Neural crest cell (in vitro differentiated cells): ENCODE measurements at places on chromosomes 4 and X.

DNA sequence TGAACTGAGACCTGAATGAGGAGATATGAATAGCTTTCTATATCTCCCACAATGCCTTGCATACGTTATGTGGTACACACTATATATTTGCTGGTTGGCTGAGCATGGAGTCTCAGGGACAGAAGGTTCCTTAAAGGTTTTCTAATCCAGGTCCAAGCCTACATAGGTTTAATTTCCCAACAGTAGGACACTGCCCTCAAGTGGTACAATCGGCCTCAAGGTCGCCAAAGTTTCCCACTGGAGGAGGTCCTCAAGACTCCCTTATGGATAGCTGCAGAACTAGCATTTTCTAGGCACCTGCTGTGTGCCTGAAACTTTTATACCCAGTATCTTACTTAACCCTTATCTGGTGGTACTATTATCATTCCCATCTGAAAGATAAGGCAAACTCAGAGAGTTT is 21.0 kb upstream of the EFNB1 start:
- no peak overlapping the region for H3K4me3 ChIP-seq
- no peak for DNase-seq
- no peak overlapping the region for H3K27ac ChIP-seq
- H3K27me3 ChIP-seq: no peaks in the 10 kb centered on the region
- H3K4me1 ChIP-seq: peaks cover 3% of the 10 kb centered on the region
- no peaks in the 10 kb centered on the region for H3K36me3 ChIP-seq

DNA sequence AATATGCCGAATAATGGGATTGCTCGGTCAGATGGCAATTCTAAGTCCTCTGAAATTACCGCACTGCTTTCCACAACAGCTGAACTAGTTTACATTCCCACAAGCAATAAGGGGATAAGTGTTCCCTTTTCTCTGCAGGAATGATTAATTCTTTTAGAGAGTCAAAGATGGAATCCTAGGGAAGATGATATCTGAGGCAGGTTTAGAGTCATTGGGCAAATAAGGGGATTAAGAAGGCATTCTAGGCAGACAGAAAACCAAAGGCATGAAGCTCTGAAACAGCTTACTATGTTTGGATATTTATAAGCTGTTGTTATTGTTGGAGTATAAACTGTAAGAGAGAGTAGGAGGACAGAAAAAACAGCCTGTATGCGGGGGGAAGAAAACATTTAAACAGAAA is 85.7 kb downstream of the TET2 start:
- no peaks in the 10 kb centered on the region for H3K4me1 ChIP-seq
- DNase-seq: no peak
- no peak overlapping the region for H3K27ac ChIP-seq
- no peak overlapping the region for H3K4me3 ChIP-seq
- peaks cover 21% of the 10 kb centered on the region for H3K36me3 ChIP-seq

DNA sequence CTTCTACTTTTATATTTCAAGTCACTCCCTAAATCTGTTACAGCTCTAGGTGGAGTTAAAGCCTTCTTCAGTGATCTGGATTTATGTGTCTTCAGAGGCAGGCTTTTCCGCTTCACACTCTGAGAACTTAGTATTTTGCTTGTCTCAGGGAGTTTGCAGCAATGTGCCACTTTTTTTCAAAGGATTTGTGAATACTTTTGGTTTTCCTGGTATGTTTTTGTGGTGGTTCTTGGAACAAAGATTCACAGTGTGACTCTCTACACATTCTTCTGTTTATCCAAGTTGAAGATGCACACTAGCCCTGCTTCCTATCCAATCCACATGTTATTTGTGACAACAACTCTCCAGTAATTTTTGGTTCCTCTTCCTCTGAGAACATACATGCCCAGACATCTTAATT is 1253.7 kb downstream of the TECRL start:
- no peak for DNase-seq
- no peak overlapping the region for H3K4me3 ChIP-seq
- H3K36me3 ChIP-seq: no peaks in the 10 kb centered on the region
- H3K4me1 ChIP-seq: no peaks in the 10 kb centered on the region
- H3K27me3 ChIP-seq: no peaks in the 10 kb centered on the region
- no peak overlapping the region for H3K27ac ChIP-seq

DNA sequence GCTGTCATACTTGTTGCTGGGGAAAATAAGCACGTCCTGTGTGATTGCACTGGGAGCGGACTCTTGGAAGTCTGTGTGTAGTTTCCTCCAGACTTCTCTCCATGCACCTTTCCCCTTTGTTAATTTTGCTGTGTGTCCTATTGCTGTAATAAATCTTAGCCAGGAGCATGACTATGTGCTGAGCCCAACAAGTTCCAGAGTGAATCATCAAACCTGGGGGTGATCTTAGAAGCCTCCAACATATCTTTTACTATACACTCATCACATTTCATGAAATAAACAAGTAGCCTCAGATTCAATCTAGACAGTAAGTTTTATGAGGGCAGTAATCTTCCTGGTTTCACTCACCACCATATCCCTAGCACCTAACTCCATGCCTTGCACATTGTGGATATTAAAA is 43.3 kb upstream of the FGF13 start:
- DNase-seq: no peak
- peaks cover 25% of the 10 kb centered on the region for H3K4me1 ChIP-seq
- no peaks in the 10 kb centered on the region for H3K27me3 ChIP-seq
- H3K27ac ChIP-seq: no peak overlapping the region

- DNase-seq: no peak
- H3K27ac ChIP-seq: no peak overlapping the region
- H3K4me1 ChIP-seq: peaks cover 28% of the 10 kb centered on the region
- no peak overlapping the region for H3K4me3 ChIP-seq
- H3K27me3 ChIP-seq: no peaks in the 10 kb centered on the region
Measured at GRCh38 chrX:130878350-130879341, 24.4 kb downstream of the ENOX2 start.

DNA sequence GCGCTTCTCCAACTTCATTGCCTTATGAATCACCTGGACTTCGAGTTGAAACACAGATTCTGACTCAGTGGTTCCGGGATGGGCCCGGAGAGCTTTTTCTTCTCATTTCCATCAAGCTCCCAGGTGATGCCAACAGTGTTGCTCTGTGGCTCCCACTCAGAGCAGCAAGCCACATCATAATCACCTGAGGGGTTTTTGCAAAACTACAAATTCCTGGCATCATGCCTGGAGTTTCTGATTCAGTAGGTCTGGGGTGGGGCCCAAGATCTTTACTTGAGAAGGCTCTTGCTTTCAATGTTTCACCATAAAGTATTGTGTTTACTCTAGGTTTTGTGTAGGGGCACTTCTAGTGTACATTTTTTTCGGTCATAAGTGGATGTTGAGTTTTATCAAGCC is 7.0 kb downstream of the MTM1 start:
- peaks cover 32% of the 10 kb centered on the region for H3K4me1 ChIP-seq
- no peak overlapping the region for H3K27ac ChIP-seq
- no peaks in the 10 kb centered on the region for H3K27me3 ChIP-seq
- no peak for DNase-seq
- H3K4me3 ChIP-seq: no peak overlapping the region

DNA sequence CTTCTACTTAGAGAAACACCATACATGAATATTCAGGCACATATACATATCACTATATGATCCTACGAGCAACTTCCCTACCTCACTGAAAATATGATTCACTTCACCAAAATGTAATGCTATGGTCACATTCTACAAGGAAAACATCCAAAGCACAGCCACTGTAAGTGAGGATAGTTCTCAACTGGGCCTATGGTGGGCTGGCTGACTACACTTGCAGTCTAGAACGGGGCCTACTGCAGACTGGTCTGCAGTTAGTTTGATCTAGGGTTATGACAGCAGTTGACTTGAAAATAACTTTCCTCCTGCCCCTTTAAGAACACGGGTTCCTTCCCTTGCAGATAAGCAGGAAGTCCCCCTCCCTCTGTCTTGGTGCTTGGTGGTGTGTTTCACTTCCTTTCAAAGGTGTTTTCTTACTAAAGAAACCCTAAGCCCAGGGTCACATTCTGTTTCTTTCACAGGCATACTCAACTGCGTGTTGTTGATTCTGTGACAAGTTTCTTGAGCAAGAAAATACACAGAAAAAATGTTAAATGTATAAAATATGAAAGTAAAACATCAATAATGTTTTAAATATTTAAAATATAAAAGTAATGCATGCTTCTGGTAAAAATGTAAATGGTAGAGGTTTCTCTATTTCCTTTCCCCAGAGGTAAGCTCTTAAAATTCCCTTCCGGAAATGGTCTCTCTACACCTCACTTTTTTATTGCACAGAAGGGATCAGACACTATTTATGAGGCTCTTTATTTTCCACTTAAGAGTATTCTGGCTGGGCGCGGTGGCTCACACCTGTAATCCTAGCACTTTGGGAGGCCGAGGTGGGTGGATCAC is 18.0 kb upstream of the TMSB4X start:
- H3K4me1 ChIP-seq: peaks cover 8% of the 10 kb centered on the region
- DNase-seq: no peak
- peak overlapping the region; percentile 95 for H3K27ac ChIP-seq
- peak overlapping the region; percentile 40 for H3K4me3 ChIP-seq

DNA sequence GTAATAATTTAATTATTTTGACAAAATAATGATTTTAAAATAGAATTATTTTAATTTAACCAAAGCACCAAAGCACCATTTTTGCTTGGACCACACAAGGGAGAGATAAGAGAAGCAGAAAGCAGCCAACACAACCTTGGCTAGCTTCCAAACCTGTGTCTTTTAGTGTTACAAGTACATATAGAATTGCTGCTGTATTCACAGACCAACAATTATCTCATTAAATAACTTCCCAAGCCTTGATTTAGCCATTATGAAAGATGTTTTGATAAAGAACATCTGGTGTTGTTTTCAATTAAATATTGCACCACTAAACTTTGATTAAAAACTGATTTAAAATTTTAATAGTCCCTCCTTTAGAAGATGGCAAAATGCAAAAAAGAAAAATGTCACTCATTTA is 14.0 kb upstream of the IGFBP7 start:
- DNase-seq: no peak
- no peak overlapping the region for H3K27ac ChIP-seq
- no peaks in the 10 kb centered on the region for H3K4me1 ChIP-seq
- H3K4me3 ChIP-seq: no peak overlapping the region

GRCh38 chr4:4311193-4311592 is 21.1 kb downstream of the ZBTB49 start:
- H3K4me1 ChIP-seq: no peaks in the 10 kb centered on the region
- no peak for DNase-seq
- no peaks in the 10 kb centered on the region for H3K27me3 ChIP-seq
- no peaks in the 10 kb centered on the region for H3K36me3 ChIP-seq

- no peak overlapping the region for H3K4me3 ChIP-seq
- H3K36me3 ChIP-seq: peaks cover 4% of the 10 kb centered on the region
- H3K4me1 ChIP-seq: peaks cover 45% of the 10 kb centered on the region
- H3K27me3 ChIP-seq: no peaks in the 10 kb centered on the region
- H3K27ac ChIP-seq: no peak overlapping the region
Measured at GRCh38 chr4:128830906-128831503, 21.5 kb downstream of the JADE1 start.
